ENCODE measurements at places on chromosomes 2 and 18. TPM values are rescaled to one million over a fixed set of nuclear protein-coding genes. Genes with fewer than 3 reads are reported as not detected.

CDH2 gene
- total RNA-seq = 0.58 TPM

LBX2 gene
- 1.1 TPM for total RNA-seq

CFC1 gene
- total RNA-seq = not detected

FSHR gene
- total RNA-seq = not detected

FAP gene
- not detected for total RNA-seq

- no peak for DNase-seq
- H3K27ac ChIP-seq = no peak overlapping the region
- no peaks in the 10 kb centered on the region for H3K27me3 ChIP-seq
- no peaks in the 10 kb centered on the region for H3K4me1 ChIP-seq
- H3K36me3 ChIP-seq = no peaks in the 10 kb centered on the region
- no peak overlapping the region for H3K4me3 ChIP-seq
Observed at GRCh38 chr2:32884346-32884745, 62.4 kb upstream of the LTBP1 start.

DNA sequence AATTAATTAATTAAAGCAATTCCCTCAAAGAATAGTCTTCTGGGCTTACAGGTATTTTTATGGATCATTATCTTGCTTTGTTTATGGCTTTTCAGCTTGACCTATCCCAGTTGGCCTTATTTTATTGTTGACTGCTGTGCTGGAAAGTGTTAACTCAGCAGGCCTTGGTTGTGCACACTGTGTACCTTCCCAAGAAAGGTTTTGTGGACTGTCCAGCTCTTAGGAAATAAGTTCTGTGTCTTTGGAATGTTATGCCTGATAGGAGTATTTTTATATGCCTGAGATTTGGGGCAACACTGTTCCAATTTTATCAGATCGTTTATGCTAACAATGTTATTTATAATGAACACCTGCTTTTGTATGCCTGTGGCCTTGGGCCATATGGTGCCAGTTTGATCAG, 671.9 kb upstream of the ZNF804A start:
- no peak for DNase-seq
- no peaks in the 10 kb centered on the region for H3K4me1 ChIP-seq
- no peaks in the 10 kb centered on the region for H3K27me3 ChIP-seq

DNA sequence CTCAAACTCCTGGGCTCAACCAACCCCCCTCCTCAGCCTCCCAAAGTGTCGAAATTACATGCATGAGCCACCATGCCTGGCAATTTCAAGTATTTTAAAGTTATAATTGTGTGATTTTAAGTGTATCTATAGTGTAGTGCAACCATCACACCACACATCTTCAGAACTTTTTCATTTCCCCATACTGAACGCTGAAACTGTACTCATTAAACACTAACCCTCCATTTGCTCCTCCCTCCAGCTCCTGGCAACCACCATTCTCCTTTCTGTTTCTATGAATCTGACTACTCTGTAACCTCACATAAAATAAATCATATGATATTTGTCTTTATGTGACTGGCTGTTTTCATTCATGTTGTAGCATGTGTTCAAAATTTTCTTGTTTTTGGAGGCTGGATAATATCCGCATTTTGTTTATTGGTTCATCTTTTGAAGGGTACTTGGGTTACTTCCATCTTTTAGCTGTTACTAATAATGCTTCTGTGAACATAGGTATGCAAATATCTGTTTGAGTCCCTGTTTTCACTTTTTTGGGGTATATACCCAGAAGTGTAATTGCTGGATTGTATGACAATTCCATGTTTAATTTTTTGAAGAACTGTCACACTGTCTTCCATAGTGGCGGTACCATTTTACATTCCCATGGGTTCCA, 188.2 kb downstream of the PLCL1 start:
- H3K4me3 ChIP-seq = no peak overlapping the region
- no peak overlapping the region for H3K27ac ChIP-seq
- no peaks in the 10 kb centered on the region for H3K36me3 ChIP-seq
- no peaks in the 10 kb centered on the region for H3K27me3 ChIP-seq
- no peak for DNase-seq

Measured in stomach (tissue), 19 donors.